ENCODE measurements at places on chromosomes 13 and 19.
A peak's percentile ranks its signal among the peaks of the same experiment; 100 is the strongest.

GRCh38 chr19:57302020-57302465 lies 18.2 kb upstream of the ZNF543 start:
- peak; percentile 89 for DNase-seq

DNA sequence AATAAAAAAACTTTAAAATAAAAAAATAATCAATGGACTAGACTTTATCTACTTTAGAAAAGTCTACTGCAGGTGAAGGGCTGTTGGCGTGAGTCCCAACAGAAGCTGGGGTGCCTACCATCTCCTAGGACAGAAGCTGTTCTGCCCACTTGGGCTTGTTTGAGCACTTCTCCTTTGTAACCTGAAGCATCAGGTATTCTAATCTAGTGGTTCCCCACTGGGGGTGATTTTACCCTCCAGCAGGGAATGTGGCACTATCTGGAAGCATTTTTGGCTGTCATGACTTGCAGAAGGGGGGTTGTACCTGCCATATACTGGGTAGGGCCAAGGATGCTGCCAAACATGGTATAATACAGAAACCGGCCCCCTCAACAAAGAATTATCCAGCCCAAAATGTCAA lies 16.2 kb upstream of the DOCK9 start:
- no peak for DNase-seq

DNA sequence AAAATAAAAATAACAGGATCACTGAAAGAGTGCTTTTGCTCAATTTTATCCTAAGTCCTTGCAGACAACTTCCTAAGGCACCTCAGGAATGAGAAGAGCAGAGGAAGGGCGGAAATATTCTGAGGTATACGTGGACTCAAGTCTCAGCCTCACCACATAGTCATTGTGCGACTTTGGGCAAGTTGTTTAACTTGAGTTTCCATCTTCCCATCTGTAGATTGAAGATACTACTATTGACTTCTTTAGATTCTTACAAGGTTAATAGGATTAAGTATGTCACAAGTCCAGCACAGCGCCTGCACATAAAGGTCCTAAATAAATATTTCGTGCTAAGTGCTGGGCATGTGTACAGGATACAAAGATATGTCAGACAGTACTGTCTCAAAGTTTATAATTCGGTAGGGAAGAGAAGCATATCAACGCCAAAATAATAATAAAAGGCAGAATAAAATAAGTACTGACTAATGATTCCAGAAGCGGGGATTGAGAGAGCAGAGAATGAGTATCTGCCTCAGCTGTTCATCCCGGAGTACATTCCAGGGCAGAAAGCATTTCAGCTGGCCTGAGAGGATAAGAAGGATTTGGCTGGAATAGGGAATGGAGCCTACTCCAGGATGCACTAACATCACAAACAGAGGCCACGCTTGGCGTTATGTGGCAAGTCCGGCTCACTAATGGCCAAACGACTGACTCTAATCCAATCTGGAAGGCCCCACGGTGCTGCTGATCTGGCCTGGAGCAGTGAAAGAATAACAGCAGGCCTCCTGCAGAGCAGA lies 139.7 kb downstream of the FLT1 start:
- no peak for DNase-seq

GRCh38 chr13:48770372-48770771 lies 116.6 kb downstream of the CYSLTR2 start:
- no peak for DNase-seq

DNA sequence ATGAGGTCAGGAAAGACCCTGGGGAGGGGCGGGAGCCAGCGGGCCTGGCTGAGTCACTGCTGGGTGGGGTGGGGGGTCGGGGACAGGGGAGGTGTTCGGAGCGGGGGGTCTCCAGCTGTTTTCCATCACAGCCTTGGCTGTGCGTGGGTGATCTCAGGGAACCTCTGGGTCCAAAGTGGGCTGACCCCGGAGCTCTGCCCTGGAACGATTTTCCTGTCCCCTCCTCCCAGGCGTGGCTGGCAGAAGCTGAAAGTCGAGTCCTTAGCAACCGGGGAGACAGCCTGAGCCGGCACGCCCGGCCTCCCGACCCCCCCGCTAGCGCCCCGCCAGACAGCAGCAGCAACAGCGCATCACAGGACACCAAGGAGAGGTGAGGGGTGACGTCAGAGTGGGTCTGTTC lies 10.6 kb downstream of the TRIP10 start:
- DNase-seq, result no peak

- DNase-seq, result no peak
These were observed 299.7 kb upstream of the SGCG start for GRCh38 chr13:22880741-22881720.

GRCh38 chr13:33639626-33640080 lies 178.3 kb upstream of the RFC3 start:
- DNase-seq, result no peak

- no peak for DNase-seq
These were observed 26.0 kb downstream of the WTIP start for GRCh38 chr19:34507414-34508067.

GRCh38 chr19:42121656-42122069 lies 10.6 kb downstream of the POU2F2 start:
- peak; percentile 65 for DNase-seq

- DNase-seq, result no peak
These were observed 13.6 kb downstream of the ONECUT3 start for GRCh38 chr19:1766800-1767352.

DNA sequence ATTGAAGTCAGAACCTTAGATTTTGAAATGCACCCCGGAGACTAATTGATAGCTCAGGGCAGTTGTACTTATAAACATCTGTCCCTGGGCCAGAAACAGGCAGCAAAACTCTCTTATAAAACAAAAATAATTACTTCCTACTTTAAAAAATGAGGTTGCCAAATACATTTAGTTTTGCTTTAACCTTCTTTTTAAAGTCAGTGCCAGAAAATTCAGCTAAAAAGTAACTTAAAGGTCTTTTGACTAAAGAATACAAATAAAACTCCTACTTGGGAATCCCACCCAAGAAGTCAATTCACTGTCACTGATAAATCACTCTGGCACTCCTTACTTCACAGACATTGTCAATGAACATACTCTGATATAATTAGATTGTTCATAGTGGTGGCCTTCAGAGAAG lies 60.7 kb downstream of the DOCK9 start:
- no peak for DNase-seq

GRCh38 chr13:27264181-27264580 lies 6.4 kb upstream of the RASL11A start:
- DNase-seq, result peak; percentile 50

- DNase-seq, result no peak
These were observed 33.3 kb downstream of the BRD4 start for GRCh38 chr19:15298847-15299567.

GRCh38 chr19:55492362-55492944 lies 4.2 kb downstream of the SSC5D start:
- no peak for DNase-seq

DNA sequence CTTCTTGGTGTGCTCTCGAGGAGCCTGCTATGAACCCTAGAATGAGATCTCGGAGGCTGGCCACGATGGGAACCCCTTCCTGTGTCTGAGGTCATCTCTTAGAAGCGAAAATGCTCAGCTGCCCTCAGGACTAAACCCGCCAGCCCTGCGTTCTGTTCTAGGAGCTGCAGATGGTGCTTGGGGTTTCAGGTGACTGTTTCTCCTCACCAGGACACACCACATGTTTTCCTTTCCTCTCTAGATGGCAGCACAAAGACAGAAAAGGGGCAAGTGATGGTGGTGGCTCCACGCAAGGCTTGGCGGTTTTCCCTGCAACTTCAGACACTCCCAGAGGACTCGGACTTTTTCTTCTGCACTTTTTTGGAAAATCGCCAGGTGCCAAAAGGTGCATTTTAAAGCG lies 60.1 kb downstream of the RNASEH2B start:
- DNase-seq, result no peak

DNA sequence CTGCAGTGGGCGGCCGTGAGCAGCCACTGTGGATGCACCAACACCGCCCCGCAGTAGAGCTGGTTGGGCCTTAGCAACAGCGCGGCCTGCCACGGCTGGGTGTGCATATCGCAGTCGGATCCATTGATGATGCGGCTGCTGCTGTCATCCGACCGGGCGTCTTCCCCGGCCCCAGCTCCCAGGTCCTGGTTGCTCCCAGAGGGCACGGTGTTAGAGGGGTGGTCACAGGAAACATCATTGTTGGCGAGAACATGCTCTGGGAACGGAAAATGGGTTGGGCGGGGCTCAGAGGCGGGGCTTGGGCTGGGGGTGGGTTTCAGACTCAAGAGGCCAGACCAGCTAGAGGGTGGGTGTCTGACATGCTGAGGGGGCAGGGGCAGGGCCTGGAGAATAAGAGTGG lies 3.0 kb downstream of the KLK5 start:
- DNase-seq, result no peak

DNA sequence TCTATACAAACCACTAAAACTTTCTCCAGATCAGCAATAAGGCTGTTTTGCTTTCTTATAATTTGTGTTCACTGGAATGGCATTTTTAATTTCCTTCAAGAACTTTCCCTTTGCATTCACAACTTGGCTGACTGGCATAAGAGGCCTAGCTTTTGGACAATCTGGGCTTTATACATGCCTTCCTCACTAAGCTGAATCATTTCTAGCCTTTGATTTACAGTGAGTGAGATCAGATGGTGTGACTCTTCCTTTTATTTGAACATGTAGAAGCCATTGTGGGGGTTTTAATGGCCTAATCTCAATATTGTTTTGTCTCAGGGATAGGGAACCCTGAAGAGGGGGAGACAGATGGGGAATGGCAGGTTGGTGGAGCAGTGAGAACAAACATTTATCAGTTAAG lies 82.7 kb downstream of the FOXO1 start:
- DNase-seq, result no peak

- DNase-seq, result no peak
These were observed 56.6 kb downstream of the FRY start for GRCh38 chr13:32087955-32088747.

- DNase-seq, result no peak
These were observed 2.8 kb upstream of the MKNK2 start for GRCh38 chr19:2053601-2054389.

- no peak for DNase-seq
These were observed 528.4 kb downstream of the DCT start for GRCh38 chr13:93951108-93951507.

Data from GM04504 (cell line).